ENCODE measurements at places on chromosomes 13 and 19. TPM values are rescaled to one million over a fixed set of nuclear protein-coding genes. Genes with fewer than 3 reads are reported as not detected.

- DNase-seq: peak; percentile 59
Observed at GRCh38 chr13:86193281-86193680, 394.1 kb upstream of the SLITRK6 start.

Gene IQCN
- total RNA-seq: 2.4 TPM

GRCh38 chr19:40450664-40451063, 6.5 kb upstream of the SERTAD3 start:
- no peak for DNase-seq

DNA sequence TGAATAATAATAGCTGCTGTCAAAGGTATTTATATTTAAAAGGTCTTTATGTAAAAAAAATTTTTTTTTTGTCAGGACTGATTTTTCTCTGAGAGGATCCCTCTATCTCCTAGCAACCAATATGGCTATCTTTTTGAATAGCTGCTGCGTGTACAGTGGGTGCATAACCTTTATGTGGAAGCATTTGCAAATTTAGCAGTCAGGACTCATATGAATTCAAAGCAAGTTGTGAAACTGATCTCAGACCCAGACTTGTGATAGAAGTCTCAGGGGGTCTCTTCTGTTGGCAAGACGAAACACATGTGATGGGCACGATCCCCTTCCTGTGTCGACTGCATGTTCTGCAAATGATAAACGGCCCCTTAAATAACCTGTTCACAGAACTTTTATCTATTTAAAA, 114.1 kb upstream of the ARGLU1 start:
- DNase-seq: no peak

- no peak for DNase-seq
Observed at GRCh38 chr13:76720416-76720815, 165.8 kb downstream of the KCTD12 start.

DNA sequence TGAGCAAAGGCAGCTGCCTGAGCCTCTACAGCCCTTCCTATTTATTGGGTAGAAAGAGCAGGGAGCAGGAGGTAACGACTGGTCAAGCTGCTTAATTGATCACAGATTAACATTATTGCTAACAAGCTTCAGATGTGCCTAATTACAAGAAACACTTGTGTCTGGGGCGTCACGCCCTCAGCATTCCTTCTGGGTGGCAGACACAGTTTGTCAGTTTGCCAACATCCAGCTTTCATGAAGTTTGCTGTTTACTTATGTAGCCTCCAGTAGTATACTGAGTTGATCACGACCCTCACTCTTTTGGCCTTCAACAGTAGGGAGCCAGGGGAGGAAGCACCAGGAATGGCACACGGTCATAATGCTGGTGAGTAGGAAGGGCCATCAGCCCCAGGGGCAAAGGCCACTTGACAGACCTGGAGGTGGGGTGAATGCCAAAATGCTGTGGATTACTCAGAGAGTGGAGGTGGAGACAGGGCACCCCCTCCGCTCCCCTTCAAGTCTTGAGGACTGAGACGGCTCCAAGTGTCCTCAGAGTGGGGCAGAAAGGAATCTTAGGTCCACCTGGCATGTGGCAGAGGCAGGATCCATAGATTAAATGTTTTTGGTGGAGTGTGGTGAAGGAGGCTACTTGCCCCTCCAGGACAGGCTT, 34.9 kb upstream of the PSPC1 start:
- DNase-seq: no peak

All from endodermal cell (in vitro differentiated cells).